ENCODE measurements at places on chromosomes 2 and 18. TPM values are rescaled to one million over a fixed set of nuclear protein-coding genes. Genes with fewer than 3 reads are reported as not detected.

The DPYSL5 gene
- total RNA-seq: 10.3 TPM

The GPAT2 gene
- 2.2 TPM for total RNA-seq

The SOWAHC gene
- 26.3 TPM for total RNA-seq

The GKN2 gene
- total RNA-seq: not detected

The TWSG1 gene
- 29.1 TPM for total RNA-seq

The SPRED2 gene
- 13.0 TPM for total RNA-seq

The CXCR1 gene
- total RNA-seq: not detected

The SETBP1 gene
- 3.7 TPM for total RNA-seq

The ACTG2 gene
- 8.8 TPM for total RNA-seq

The KCNJ3 gene
- total RNA-seq: 0.28 TPM

The SLC5A6 gene
- total RNA-seq: 153 TPM

The ABCG5 gene
- total RNA-seq: not detected

The FLACC1 gene
- 0.10 TPM for total RNA-seq

The RAX gene
- total RNA-seq: 0.03 TPM

The DRC1 gene
- total RNA-seq: not detected

The VIL1 gene
- total RNA-seq: 9.2 TPM

The ZNF804A gene
- total RNA-seq: not detected

The ERICH2 gene
- total RNA-seq: not detected

The IL1RN gene
- not detected for total RNA-seq

The ATF2 gene
- total RNA-seq: 56.2 TPM

The SMPD4 gene
- 98.6 TPM for total RNA-seq
